ENCODE measurements at places on chromosomes 3 and 15.

DNA sequence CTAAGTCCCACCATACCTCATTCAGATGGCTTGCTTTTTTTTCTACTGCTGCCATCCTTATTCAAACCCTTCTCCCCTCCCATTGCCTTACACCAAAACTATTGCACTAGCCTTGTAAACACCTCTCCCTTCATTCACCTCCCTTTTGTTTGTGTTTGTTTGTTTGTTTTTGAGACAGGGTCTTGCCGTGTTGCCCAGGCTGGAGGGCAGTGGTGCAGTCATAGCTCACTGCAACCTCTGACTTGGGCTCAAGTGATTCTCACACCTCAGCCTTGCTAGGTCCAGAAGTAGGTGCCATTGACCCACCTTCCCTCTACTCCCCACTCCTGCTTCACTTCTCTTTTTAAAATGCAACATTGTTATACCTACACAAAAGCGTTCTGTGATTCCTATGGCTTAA, 3.0 kb upstream of the STAG1 start:
- no peak for DNase-seq

DNA sequence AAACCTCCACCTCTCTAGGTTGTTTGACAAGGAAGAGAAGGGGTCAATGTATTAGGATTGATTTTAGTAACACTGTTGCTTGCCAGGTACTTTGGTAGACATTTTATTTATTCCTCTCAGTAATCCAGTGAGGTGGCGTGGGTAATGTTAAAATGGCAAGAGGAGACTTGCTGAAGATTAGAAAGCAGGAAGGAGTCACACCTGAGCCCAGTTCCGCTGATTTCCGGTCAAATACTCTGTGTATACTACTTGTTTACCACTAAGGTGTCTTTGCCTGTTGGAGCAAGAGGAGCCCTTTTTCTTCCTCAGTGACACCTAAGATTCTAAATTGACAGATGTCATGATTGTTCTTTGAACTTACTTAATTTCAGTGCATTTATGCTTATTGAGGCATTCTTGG, 1.7 kb downstream of the OXNAD1 start:
- DNase-seq, result no peak

DNA sequence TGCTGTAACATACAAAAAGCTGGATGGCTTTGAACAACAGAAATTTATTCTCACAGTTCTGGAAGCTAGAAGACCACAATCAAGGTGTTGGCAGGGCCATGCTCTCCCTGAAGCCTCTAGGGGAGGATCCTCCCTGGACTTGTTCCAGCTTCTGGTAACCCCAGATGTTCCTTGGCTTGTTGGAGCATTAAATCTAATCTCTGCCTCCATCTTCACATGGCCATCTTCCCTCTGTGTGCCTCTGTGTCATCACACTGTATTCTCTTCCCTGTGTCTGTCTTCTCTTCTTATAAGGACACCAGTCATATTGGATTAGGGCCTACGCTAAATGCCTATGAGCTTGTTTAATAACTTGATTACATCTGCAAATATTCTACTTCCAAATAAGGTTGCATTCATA, 109.5 kb downstream of the STAG1 start:
- DNase-seq, result no peak

DNA sequence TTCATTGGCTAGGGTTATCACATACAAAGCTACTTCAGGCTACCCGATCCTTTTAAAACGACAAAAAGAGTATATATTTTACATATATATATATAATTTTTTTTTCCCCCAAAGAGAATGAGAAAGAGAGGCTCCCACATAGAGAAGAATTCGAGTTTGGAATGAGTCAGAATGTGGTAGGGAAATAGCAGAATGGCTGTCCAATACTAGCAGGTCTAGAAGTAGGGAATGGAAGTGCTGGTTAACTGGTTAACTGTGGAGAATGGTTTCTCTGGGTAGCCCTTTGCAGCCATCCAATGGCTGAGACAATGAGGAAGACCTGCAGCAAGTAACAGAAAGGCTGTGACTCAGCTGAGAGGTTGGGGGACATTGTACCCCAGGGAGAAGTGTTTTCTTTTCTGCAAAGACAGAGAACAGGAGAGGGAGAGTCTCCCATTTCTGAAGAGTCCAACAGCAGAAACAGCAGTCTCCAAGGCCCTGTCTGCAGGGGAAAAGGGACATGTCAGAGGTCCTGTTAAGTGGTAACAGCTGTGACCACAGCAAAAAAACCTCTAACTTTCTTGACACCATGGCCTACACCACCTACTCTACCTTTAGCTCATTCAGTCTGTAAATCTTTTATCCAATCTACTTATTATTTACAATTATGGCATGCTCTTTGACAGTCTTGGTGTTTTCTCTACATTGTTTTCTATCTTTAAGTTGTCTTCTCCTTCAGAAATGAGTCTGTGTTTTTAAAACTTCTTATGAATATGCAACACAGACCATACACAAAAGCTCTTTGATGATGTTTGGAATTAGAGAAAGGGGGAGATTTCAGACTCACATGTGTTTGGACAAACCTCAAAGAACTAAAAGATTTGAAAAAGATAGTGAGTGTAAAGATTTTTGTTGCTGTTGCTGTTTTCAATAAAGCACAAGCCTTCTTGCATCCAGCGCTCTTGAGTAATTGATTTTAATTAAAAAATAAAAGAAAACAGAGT, 116.1 kb upstream of the SLC7A14 start:
- DNase-seq, result no peak

GRCh38 chr15:81197688-81198281, 1.1 kb downstream of the IL16 start:
- DNase-seq, result no peak

GRCh38 chr3:65837604-65838003, 201.1 kb downstream of the MAGI1 start:
- no peak for DNase-seq

- DNase-seq, result no peak
Observed at GRCh38 chr15:88878720-88879184, 16.6 kb downstream of the HAPLN3 start.

All from NCI-H1417 treated with DMSO at 0.1 percent for 48 hours (cell line).